ENCODE measurements at places on chromosomes 12 and 14.

DNA sequence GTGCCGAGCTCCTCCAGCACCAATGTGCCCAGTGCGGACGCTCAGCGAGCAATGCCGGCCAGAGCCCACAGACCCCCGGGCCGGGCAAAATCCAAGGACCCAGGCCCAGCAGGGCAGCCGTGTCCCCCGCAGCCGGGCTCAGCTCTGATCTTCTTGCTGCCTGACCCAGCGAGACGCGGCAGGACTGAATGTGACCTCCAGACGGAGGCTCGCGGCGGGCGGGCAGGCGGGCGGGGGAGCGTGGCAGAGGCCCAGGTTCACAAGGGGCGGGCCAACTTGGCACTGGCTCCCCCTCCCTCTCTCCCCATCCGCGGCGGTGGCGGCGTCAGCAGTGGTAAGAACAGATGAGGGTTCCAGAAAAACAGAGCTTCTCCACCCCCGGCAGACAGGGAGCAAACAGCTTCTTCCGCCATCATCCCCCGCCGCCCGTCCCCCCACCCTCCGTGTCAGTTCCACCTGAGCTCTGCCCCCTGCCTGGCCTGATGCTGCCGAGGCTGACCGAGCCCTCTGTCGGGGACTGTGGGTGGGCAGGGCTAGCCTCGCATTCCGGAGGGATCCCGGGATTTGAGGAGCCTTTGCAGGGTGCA lies 94.3 kb downstream of the RFLNA start:
- DNase-seq, result peak; percentile 49

DNA sequence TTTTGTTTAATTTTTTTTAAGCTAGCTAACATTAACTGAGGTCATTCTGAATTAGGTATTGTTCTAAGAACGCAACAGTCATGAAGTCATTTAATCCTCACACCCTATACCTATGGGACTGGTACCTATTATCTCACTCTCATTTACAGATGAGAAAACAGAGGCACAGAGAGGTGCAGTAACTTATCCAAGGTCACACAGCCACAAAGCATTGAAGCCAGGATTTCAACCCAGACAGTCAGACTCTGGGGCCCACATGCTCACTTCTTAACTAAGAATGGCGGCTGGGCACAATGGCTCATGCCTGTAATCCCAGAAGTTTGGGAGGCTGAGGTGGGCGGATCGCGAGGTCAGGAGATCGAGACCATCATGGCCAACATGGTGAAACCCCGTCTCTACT lies 15.0 kb upstream of the DTX1 start:
- DNase-seq, result no peak

- no peak for DNase-seq
Observed at GRCh38 chr14:51365241-51365965, 125.4 kb downstream of the TMX1 start.

GRCh38 chr12:15741082-15741481 lies 48.1 kb downstream of the EPS8 start:
- no peak for DNase-seq

GRCh38 chr12:129127211-129127610 lies 273.9 kb downstream of the GLT1D1 start:
- no peak for DNase-seq

- no peak for DNase-seq
Observed at GRCh38 chr12:53005215-53005985, 856 bp upstream of the EIF4B start.

DNA sequence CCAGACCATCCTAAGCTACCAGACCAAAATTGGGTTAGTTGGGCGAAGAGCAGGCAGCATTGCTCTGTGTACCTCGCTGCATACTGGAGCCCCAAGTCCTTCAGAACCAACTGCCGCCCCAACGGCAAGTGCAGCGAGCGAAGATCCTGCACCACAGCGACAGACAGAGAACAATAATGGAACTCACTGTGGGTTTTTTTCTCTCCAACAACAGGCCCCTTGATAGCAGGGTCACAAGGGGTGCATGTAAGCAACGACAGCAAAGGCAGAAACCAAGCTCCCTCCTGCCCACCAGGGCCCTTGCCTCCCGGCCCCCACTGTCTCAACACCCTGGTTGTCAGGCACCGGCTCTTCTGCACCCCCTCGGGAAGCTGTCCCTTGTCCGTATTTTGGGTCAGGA lies 39.0 kb downstream of the RNF34 start:
- no peak for DNase-seq

DNA sequence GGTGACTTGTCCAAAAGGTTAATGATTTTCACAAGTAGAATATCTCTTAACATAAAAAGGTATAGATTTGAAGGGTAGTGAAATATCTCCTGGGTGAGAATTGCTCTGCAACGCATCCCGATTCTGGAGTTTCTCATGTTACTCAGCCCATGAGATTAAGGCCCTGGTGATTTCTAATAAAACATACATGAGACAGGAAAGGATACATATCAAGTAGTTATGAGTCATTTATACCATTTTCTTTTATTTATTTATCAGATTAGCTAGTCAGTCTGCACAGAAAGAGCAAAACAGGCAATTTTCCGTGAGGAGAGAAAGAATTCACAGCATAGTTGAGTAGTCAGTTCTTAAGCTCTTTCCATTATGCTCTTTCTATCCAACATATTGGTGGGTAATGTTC lies 535.6 kb upstream of the ATP2B1 start:
- no peak for DNase-seq

DNA sequence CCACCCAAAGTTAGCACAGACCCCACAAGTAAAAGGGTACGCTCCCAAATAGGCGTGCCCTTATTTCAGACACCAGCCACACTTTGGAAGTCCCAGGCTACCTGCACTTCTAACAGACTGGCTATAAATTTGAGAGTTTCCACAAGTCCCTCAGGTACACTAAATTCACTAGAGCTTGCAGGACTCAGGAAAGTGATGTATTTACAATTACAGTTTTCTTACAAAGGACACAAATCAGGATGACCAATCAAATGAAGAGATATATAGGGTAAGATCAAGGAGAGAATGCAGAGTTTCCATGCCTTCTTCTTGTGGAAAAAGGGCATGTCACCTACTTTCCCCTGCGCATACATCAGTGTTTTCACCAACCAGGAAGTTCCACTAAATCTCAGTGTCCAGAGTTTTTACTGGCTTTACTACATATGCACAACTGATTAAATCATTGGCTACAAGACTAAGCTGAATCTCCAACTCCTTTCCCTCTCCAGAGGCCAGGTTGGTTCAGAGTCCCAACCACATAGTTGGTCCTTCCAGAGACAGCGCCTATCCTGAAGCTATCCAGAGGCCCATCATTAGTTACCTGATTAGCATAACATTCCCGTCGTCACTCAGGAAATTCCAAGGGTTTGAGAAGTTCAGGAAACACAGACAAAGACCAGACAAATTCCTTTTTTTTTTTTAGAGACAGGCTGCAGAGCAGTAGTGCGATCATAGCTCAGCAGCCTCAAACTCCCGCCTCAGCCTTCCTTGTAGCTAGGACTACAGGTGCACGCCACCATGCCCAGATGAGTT lies 84.2 kb downstream of the DENND5B start:
- peak; percentile 28 for DNase-seq

DNA sequence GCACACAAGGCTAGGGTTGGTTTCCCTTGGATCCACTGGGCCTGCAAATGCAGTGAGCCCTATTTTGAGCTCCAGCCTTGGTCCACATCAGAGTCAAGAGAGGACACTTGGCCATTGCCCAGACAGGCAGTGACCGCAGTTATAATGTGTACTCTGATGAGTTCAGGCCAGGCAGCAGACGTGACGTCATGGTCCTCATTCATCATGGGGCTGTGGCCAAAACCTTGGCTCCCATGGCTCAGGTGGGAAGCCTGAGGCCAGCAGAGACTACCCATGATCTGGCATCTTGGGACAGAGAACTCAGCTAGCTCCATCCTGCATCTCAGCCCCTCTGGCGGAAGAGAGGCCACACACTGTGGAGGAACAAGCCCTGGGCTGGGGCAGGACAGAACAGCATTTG lies 16.4 kb downstream of the TMEM63C start:
- DNase-seq, result no peak

DNA sequence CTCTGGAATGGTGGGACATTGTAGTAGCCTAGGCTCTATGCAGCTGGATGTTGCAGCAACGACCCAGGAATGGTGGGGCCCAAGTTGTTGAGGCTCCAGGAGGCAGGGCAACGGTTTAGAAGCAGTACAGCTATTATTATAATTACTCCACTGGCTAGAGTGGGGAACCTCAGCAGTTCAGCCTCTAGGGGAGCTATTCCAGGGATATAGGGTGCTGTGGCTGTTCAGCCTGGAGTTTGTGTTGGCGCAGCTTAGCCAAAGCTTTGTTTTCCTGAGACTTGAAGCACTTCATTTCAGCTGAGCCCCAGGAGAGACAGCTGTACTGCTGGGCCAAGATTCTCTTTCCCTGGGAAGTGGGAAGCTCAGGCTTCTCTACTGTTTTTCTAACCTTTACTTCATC lies 1023.0 kb upstream of the ATXN7L3B start:
- DNase-seq, result no peak

GRCh38 chr14:23335623-23336022 lies 14.4 kb downstream of the PABPN1 start:
- no peak for DNase-seq

DNA sequence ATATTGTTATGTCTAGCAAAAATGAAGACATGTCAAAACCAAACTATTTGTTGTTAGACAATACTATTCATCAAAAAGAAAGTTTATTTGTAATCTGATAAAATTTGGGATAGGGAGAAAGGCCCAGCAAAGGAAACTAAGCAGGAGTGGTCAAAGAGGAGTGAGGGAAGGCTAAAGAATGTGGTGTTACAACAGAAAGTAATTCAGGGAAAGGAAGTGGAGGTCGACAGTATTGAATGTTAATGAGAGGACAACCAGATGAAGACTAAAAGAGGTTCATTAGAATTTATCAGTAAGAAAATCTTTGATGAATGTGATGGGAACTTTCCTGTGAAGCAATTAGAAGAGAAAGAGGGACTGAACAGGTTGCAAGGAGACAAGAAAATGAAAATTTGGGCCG lies 33.9 kb downstream of the PLCZ1 start:
- no peak for DNase-seq

GRCh38 chr14:103209506-103209905 lies 86.2 kb downstream of the TNFAIP2 start:
- no peak for DNase-seq

GRCh38 chr12:104494793-104495158 lies 38.0 kb downstream of the CHST11 start:
- DNase-seq, result no peak

- DNase-seq, result peak; percentile 45
Observed at GRCh38 chr12:76374386-76375020, 26.3 kb upstream of the BBS10 start.

DNA sequence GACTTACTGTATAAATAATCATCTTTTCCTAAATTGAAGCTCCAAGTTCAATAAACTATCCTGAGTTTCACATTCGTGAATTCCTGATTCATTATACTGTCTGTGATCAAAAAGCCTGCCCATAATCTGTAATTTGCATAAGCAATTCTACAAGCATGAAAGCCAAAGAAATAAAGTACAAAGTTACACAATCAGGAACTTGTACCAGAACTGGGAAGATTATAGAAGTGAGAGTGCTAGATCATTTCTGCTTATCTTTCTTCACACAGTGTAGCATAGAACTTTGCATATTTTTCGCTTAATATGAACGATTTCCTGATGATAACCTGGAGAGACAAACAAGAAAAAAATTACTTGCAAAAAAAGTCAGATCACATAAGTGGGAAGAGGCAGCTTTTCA lies 308.2 kb downstream of the C12orf50 start:
- DNase-seq, result no peak

GRCh38 chr14:44778604-44779003 lies 183.1 kb downstream of the KLHL28 start:
- DNase-seq, result peak; percentile 50

- no peak for DNase-seq
Observed at GRCh38 chr14:76488551-76488950, 112.6 kb downstream of the ESRRB start.

GRCh38 chr14:46573498-46573897 lies 78.1 kb downstream of the RPL10L start:
- DNase-seq, result no peak

- DNase-seq, result no peak
Observed at GRCh38 chr12:6360080-6360571, 15.2 kb downstream of the SCNN1A start.

DNA sequence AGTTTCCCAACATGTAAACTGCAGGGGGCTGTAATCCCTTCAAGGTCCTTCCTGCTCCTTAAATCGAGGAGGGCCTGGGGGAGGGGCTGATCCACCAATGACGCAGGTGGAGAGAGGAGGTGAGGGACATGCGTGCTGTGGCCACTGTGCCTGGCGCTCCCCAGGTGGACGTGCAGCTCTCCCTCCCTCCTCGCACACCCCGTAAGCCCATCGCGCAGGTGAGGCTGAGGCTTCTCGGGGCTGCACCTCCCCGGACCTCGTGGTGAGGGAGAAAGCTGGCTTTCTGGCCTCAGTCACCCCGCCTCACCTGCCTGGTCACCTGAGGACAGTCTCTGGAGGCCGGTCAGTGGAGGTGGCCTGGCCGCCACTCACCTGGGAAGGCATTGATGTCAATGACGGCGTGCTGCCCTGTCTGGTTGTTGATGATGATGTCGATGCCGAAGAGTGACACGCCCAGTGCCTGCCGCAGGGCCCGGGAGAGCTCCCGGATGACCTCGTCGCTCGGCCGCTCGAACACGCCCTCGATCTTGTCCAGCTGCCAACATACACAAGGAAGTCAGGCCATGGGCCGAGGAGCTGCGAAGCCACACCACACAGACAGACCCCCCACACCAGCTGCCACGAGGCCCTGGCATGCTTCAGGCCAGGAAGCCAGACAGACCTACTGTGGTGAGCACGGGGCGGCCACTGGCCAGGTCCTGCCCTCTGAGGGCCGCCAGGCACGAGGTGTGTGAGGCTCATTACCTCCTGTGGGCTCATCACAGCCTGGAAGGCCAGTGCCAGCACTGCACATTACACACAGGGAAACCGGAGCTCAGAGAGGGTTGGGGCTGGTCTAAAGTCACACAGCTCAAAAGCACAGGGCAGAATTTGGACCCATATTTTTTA lies 23.3 kb downstream of the CHGA start:
- DNase-seq, result peak; percentile 34

GRCh38 chr14:50678163-50678562 lies 10.1 kb upstream of the SAV1 start:
- no peak for DNase-seq

- DNase-seq, result no peak
Observed at GRCh38 chr14:63032076-63032475, 13.2 kb downstream of the KCNH5 start.

GRCh38 chr14:105283899-105284298 lies 16.9 kb downstream of the BRF1 start:
- DNase-seq, result no peak

DNA sequence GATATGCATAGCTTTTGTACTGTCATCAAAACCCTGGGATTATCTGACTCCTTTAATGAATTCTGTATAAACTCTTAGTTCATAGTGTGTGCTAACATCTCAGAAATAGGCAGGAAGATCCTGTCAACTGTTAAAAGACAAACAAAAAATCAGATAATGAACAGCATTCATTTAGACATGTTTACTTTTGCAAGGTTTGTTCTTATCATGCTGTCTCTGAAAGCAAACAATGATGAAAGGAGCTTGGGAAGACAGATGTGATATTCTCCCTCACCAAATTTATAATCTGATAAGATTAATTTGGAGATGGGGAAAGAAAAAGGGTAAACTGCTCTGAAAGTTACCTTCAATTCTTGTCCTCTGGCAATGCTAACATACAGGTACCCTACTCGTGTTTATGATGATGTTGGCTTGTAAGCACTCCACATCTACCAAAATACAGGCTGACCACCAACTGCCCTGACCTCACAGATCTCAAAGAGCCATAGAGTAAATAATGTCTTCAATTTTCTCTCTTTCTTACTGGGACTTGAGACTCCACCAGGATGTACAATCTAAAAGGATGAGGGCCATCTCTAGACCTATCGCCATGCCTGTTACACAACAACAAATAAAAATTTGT lies 233.8 kb downstream of the SSPN start:
- DNase-seq, result no peak

Measured in foreskin keratinocyte (primary cell).